ENCODE measurements at places on chromosomes 5 and 9. TPM values are rescaled to one million over a fixed set of nuclear protein-coding genes. Genes with fewer than 3 reads are reported as not detected.

NSG2 gene
- total RNA-seq: not detected

MSX2 gene
- total RNA-seq: 0.79 TPM

ADAMTS6 gene
- 77.3 TPM for total RNA-seq

GPR150 gene
- total RNA-seq: 0.29 TPM

C5orf58 gene
- not detected for total RNA-seq

HARS1 gene
- total RNA-seq: 73.0 TPM

INSL4 gene
- not detected for total RNA-seq

SPEF2 gene
- 1.7 TPM for total RNA-seq

DMRT2 gene
- not detected for total RNA-seq

TRIM7 gene
- 15.4 TPM for total RNA-seq

IL33 gene
- 45.9 TPM for total RNA-seq

PIP5K1B gene
- not detected for total RNA-seq

CDKN2B gene
- total RNA-seq: 4.7 TPM

PCDHA1 gene
- not detected for total RNA-seq

LECT2 gene
- total RNA-seq: not detected

PROB1 gene
- total RNA-seq: 1.7 TPM

DBH gene
- not detected for total RNA-seq

ENC1 gene
- 64.3 TPM for total RNA-seq

GFI1B gene
- total RNA-seq: not detected

NMUR2 gene
- not detected for total RNA-seq

ZNF782 gene
- total RNA-seq: 6.2 TPM

FOXD4L5 gene
- not detected for total RNA-seq

BAAT gene
- total RNA-seq: 0.07 TPM

SPINK6 gene
- total RNA-seq: not detected

UGT3A2 gene
- total RNA-seq: not detected

SLCO6A1 gene
- total RNA-seq: not detected

NFIB gene
- 191 TPM for total RNA-seq

ANXA1 gene
- 659 TPM for total RNA-seq

RGMB gene
- total RNA-seq: 46.4 TPM

PCDHB16 gene
- 0.07 TPM for total RNA-seq

SHISAL2B gene
- total RNA-seq: not detected

SHOC1 gene
- total RNA-seq: not detected

CA9 gene
- total RNA-seq: 0.14 TPM

FOXD4L4 gene
- 0.29 TPM for total RNA-seq

FAM153A gene
- total RNA-seq: not detected

KCNIP1 gene
- not detected for total RNA-seq

GRXCR2 gene
- total RNA-seq: not detected

SYK gene
- not detected for total RNA-seq

CCL27 gene
- not detected for total RNA-seq

CLINT1 gene
- total RNA-seq: 125 TPM

MYMK gene
- total RNA-seq: not detected

OLFM1 gene
- 0.43 TPM for total RNA-seq

FOXD4L3 gene
- total RNA-seq: 0.27 TPM

PCDHGB3 gene
- total RNA-seq: 2.9 TPM

PPP1R26 gene
- total RNA-seq: 16.5 TPM

CD72 gene
- not detected for total RNA-seq

LRRC19 gene
- total RNA-seq: not detected

PCDHGA10 gene
- total RNA-seq: 4.7 TPM

PHF19 gene
- 50.4 TPM for total RNA-seq

HSPA9 gene
- total RNA-seq: 359 TPM

AOPEP gene
- 24.6 TPM for total RNA-seq

SPINK7 gene
- total RNA-seq: not detected

C9orf153 gene
- total RNA-seq: 0.27 TPM

IFNB1 gene
- not detected for total RNA-seq
